ENCODE measurements at places on chromosomes 7 and 10.
A peak's percentile ranks its signal among the peaks of the same experiment; 100 is the strongest.

DNA sequence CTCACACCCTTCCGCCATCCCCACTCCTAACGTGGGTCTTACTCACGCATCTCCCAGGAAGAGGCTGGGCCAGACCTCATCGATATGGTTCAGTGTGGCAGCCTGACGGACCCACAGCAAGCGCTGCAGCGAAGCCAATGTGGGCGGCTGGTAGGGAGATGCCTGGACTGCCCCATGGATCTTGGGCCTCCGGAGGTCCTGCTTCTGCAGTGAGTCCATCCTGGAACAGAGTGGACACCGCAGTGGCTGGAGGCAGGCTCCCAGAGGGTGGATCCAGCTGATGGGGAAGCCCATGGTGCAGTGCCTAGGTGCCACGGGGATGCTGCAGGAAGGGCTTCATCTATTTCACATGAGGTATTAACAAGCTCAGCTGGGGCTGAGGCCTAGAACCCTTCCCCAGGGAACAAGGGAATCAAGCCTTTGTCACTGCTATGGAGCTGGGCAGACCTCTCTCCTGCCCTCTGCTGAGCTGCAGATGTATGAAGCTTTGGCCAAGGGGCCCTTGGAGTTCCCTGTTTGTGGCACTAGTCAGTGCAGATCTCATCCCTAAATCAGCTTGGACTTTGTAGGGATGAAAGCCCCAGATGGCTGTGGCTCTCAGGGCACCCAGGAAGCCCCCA lies 13.7 kb upstream of the SAMD8 start:
- DNase-seq: peak; percentile 55

- DNase-seq: no peak
These were observed 2.2 kb downstream of the RBM33 start for GRCh38 chr7:155646669-155647068.

- no peak for DNase-seq
These were observed 56.2 kb downstream of the GLI3 start for GRCh38 chr7:42180806-42181205.

DNA sequence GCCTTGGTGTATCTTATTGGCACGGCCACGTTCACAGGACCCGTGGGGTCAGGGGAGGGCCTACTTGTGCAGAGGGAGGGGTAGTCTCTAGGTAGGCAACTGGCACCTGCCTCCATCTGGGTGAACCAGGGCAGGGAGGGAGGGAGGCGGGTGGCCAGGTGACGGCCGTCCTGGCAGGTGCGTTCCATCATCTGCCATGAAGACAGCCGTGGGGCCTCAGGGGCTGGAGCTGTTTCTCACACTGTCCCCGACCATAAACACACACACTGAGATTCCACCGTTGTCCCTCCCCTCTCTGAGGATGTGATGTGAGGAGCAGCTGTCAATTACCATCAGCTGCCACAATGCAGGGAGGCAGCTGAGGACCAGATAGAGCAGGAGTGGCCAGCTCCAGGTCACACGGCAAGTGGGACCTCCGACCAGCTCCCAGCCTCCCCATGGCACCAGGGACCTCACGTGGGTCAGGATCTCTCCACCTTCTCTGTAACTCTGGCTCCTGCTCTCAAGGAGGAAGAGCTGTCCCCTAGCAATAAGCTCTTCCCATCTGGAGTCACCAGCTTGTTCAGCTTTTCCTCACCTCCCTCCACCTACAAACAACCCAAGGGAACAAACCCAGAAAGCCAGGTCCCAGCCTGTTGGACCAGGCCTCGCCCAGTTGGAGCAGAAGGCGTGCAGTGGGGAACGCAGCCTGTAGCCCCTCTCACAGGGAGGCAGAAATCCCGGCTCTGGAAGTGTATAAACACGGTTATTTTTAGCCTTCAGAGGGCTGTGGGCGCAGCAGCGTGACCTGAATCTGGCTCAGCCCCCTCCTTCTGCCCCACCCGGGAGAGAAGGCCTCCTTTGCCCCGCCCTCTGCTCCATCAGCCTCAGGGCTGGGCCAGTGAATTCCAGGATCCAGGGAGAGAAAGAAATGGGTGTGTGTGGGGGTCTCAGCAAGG lies 33.1 kb downstream of the ZMIZ1 start:
- peak; percentile 84 for DNase-seq

GRCh38 chr10:86071758-86072157 lies 294.8 kb downstream of the GRID1 start:
- DNase-seq: no peak

- no peak for DNase-seq
These were observed 175.0 kb upstream of the NPY start for GRCh38 chr7:24108906-24109376.

DNA sequence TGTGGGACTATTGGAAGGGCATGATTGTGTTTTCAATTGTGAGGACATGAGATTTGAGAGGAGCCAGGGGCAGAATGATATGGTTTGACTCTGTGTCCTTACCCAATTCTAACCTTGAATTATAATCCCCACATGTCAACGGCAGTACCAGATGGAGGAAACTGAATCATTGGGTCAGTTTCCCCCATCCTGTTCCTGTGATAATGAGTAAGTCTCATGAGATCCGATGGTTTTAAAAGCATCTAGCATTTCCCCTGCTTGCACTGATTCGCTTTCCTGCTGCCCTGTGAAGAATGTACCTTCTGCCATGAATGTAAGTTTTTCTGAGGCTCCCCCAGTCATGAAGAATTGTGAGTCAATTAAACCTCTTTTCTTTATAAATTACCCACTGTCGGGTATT lies 1367.1 kb downstream of the XPNPEP1 start:
- DNase-seq: no peak

- no peak for DNase-seq
These were observed 344.1 kb upstream of the HPS1 start for GRCh38 chr10:98790817-98791216.

DNA sequence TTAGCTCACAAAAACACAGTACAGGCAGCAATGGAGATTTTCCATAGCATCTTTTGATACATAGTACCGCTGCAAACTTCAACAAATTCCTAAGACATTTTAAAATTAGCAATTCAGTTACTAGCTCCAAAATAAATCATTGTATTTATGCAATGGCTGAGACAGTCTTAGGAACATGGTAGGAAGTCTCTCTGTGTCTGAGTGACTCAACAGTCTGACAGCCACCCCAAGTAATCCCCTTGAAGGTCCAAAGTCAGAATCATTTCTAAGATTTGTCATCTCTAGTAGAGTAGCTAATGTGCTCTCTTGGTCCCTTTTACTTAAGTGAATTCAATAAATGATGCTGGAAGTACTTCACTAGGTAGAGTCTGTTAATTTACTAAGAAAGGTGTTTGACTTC lies 93.8 kb upstream of the NOBOX start:
- DNase-seq: no peak

DNA sequence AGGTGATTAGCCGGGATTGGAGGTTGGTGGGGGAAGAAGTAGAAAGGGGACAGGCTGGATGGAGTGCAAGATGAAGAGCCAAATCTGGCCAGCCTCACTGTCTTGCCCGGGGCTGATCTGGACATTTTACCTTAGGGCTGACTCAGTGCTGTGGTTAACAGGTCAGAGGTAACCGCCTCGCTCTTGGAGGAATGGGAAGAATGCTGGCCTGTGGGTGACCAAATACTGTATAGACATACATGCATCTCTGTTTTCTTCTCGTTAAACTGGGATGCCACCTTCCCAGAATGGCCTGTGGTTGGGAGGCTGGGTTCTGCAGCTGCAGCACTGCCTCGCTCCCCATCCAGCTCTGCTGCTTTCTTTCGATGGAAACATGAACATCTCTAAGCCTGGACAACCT lies 120.0 kb downstream of the SEC23IP start:
- DNase-seq: no peak

- no peak for DNase-seq
These were observed 439 bp downstream of the IQUB start for GRCh38 chr7:123533929-123534382.

- no peak for DNase-seq
These were observed 146.9 kb upstream of the ANK3 start for GRCh38 chr10:60536529-60537114.

GRCh38 chr10:35050568-35050967 lies 39.6 kb downstream of the CUL2 start:
- no peak for DNase-seq

- no peak for DNase-seq
These were observed 117.6 kb upstream of the PDLIM1 start for GRCh38 chr10:95408148-95408960.

- peak; percentile 74 for DNase-seq
These were observed 6.2 kb upstream of the RRP12 start for GRCh38 chr10:97407211-97407951.

GRCh38 chr10:91123261-91123660 lies 97.2 kb upstream of the PCGF5 start:
- no peak for DNase-seq

GRCh38 chr10:132408367-132408781 lies 11.4 kb downstream of the PWWP2B start:
- no peak for DNase-seq

GRCh38 chr7:156174428-156174827 lies 362.2 kb upstream of the SHH start:
- no peak for DNase-seq

- DNase-seq: no peak
These were observed 44.3 kb upstream of the ECHDC3 start for GRCh38 chr10:11697718-11698527.

- no peak for DNase-seq
These were observed 197.9 kb upstream of the BMPER start for GRCh38 chr7:33707427-33707826.

DNA sequence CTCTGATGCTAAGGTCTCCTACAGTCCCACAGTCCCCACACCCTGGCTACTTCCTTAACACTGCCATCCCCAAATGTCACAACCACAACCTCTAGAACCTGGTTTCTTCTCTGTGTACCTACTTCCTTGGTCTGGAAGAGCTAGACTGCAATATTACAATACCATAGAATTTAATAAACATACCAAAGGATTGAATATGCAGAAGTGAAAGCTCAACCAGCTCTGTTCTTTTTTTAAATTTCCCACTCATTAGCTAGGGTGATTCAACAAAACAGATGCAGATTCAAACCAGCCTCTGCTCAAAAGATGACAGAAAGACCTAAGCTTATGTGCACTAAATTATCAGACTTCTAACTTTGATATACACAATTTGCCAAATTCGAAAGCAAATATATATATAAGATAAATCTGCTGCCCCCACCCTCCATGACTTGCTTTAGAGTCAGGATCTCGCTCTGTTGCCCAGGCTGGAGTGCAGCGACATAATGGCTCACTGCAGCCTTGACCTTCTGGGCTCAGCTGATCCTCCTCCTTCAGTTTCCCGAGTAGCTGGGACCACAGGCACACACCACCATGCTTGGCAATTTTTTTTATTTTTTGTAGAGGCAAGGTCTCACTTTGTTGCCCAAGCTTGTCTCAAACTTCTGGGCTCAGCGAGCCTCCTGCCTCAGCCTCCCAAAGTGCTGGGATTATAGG lies 212.6 kb downstream of the CHCHD3 start:
- DNase-seq: no peak

- no peak for DNase-seq
These were observed 15.9 kb downstream of the GBF1 start for GRCh38 chr10:102261196-102261595.

DNA sequence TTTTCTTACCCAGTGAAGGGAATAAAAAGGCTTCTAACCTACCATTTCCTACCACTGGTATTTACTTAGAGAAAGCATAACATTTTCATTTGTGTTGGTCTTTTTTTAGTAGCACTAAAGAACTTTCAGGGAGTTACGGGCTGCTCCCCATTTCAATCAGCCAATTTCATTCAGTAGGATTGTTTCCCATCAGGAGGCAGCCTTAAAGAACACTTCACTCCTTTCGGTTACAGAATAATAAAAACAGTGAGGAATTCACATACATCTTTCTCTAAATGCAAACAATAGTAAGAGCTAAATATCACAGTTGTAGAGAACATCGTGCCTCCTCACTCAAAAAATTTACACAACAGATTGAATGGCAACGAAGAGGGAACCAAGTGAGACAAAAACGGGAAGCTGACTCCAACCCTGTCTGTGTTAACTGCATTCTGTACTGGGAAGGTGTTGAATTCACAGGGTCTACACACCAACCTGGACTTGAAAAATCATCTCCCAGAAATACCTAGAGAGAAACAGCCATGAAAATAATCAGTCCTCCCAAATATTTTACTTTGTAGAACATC lies 55.5 kb upstream of the ABLIM1 start:
- no peak for DNase-seq

GRCh38 chr10:22683140-22683389 lies 31.3 kb downstream of the PIP4K2A start:
- DNase-seq: no peak

GRCh38 chr7:37348982-37349381 lies 99.7 kb downstream of the ELMO1 start:
- DNase-seq: no peak

- no peak for DNase-seq
These were observed 73.6 kb upstream of the AMPH start for GRCh38 chr7:38704751-38705150.

GRCh38 chr7:137519181-137519691 lies 175.7 kb upstream of the PTN start:
- DNase-seq: no peak

GRCh38 chr7:26141077-26141476 lies 10.9 kb upstream of the NFE2L3 start:
- DNase-seq: no peak

GRCh38 chr7:142018154-142018553 lies 22.5 kb downstream of the MGAM start:
- no peak for DNase-seq

DNA sequence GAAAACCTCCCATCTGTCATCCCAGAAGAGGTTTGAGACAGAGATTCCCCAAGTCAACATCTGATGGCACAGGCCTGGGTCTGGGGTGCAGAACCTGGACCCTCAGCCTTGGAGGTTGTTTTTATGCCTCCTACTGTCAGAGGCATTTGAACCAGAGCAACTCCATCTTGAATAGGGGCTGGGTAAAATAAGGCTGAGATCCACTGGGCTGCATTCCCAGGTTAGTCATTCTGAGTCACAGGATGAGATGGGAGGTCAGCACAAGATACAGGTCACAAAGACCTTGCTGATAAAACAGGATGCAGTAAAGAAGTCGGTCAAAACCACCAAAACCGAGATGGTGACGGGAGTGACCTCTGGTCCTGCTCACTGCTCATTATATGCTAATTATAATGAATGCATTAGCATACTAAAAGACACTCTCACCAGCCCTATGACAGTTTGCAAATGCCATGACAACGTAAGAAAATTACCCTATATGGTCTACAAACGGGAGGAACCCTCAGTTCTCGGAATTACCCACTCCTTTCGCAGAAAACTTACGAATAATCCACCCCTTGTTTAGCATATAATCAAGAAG lies 92.0 kb downstream of the ITGA8 start:
- DNase-seq: no peak

Measured in D721Med (cell line).